ENCODE measurements at places on chromosomes 7 and 10.

DNA sequence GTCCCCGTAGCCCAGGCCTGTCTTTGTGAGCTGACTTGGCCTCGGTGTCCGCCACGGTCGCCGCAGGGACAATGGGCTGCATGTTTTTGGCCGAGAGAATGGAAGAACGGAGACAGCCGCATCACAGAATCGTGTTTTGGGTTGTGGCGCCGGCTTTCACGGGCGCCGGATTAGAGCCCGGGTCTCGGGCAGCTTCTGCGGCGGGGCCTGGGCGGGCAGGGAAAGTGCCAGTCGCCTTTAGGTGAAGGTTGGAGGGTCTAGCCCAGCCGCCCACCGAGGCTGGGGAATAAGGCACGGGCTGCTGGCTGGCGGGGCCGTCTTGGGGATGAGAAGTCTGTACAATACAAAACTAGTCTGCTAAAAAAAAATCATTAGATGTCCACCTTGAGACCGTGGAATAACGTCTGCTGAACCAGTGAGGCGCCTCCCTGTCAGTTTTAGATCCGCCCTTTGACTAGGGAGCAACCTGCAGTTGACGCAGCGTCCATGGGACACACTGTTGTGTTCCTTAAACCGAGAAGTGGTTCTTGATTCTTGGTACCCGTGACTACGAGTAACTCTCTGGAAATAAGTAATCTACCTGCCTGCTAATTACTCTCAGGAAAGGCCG, 577 bp downstream of the DNAJB9 start:
- H3K27ac ChIP-seq = peak overlapping the region; percentile 98
- no peaks in the 10 kb centered on the region for H3K27me3 ChIP-seq
- peaks cover 11% of the 10 kb centered on the region for H3K4me1 ChIP-seq
- peak overlapping the region; percentile 77 for H3K4me3 ChIP-seq

DNA sequence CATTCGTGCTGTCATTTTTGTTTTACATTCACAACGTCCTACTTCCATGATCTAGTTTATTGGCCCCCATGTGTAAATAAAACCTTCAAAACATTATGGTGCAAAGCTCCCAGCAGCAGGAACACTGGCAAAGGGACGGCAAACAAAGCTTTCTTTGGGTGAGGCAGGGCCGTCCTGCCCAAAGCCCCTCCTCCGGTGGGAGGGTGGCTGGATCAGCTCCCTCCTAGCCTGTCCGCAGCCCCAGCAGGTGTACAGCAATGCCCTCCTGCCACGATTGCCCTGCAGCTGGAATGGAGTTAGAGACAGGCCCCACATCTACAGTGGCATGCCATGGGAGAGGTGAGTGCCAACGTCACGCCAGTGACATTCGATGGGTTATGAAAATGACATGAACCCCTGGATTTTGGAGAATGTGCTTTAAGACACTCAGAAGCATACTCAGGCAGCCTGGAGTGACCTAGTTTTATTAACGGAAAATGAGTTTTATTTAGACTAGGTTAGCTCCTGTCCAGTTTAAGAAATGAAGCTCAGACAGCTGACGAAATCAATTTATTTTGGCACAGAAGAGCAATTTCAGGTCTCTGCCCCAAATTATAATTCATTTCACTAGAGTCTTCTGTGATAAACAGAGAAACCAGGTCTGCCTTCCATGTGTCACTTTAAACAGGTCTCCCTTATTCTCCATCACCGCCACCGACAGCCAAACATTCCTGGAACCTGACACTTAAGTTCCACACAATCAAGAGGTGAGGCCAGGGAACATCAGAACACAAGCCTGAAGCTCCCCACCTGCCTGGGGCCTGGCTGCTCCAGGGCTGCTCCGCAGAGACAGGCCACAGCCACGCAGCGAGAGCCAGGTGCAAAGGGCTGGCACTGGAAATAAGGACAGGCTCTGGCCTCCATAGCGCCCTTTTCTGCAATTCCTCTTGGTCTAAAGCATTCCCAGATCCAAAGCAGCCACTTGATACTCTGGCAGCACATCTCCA, 50.1 kb downstream of the VOPP1 start:
- no peak for DNase-seq
- H3K4me1 ChIP-seq = peaks cover 33% of the 10 kb centered on the region
- H3K27ac ChIP-seq = peak overlapping the region; percentile 59
- H3K4me3 ChIP-seq = no peak overlapping the region
- H3K36me3 ChIP-seq = peaks cover 19% of the 10 kb centered on the region
- H3K27me3 ChIP-seq = no peaks in the 10 kb centered on the region

DNA sequence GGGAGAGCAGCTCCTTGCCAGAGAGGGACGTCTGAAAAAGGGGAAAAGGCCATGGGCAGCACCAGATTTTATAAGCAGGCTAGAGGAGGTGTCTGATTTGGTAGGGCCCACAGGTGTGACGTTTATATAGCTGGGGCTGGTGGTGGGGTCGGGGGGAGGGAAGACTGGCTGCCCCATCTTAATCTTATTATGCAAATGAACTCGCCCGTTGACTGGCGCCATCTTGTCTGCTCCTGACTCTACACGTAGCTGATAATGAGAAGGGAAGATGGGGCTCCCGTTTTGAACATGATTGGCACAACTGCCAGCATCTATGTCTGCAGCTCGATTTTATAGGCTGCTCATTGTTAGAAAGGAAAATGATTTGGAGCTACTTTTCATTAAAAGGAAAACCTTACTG, 28.6 kb upstream of the CADPS2 start:
- DNase-seq = no peak
- no peaks in the 10 kb centered on the region for H3K27me3 ChIP-seq
- no peak overlapping the region for H3K27ac ChIP-seq
- no peaks in the 10 kb centered on the region for H3K36me3 ChIP-seq

GRCh38 chr10:117710181-117710798, 167.7 kb downstream of the EMX2 start:
- H3K4me3 ChIP-seq = no peak overlapping the region
- H3K4me1 ChIP-seq = no peaks in the 10 kb centered on the region
- H3K36me3 ChIP-seq = no peaks in the 10 kb centered on the region
- DNase-seq = no peak
- H3K27me3 ChIP-seq = no peaks in the 10 kb centered on the region

DNA sequence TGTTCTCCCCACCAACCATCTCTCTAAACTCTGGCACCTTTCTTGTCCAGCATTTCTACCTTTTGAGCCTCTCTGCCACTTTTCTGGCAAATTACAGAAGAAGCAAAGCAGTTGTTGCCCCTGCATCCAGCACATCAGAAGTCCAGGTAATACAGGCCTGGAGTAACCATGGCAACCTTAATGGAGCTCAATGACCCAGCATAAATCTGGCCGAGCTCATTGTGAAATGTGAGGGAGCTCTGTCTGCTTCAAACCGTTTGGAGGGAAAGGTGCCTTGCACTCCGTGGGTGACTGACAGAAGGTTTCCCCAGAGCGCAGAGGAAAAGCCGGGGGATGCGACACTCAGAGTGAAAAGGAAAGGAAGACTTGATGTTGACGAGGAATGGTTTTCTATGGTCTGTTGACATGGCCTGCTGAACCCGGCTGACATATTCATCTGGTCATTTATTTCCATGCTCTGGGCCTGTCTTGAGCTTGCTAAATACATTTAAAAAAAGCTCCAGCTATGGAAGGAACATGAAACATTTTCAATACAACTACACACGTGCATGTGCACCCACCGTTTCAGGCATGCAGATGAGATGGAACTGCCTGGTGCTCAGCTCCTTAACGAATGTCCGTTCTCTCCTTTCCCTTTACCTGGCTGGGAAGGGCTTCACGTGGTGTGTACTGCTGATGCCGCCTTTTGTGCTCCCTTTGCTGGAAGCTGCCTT, 74.9 kb downstream of the ADRA2A start:
- no peaks in the 10 kb centered on the region for H3K36me3 ChIP-seq
- DNase-seq = no peak
- H3K27ac ChIP-seq = no peak overlapping the region
- no peaks in the 10 kb centered on the region for H3K27me3 ChIP-seq
- no peak overlapping the region for H3K4me3 ChIP-seq

- peak overlapping the region; percentile 70 for H3K27ac ChIP-seq
- peak; percentile 75 for DNase-seq
- H3K27me3 ChIP-seq = no peaks in the 10 kb centered on the region
- no peaks in the 10 kb centered on the region for H3K4me1 ChIP-seq
- peak overlapping the region; percentile 44 for H3K4me3 ChIP-seq
Observed at GRCh38 chr7:130941322-130942210, 207.6 kb upstream of the KLF14 start.

GRCh38 chr7:23467806-23468525, 2.3 kb downstream of the IGF2BP3 start:
- H3K4me1 ChIP-seq = peaks cover 8% of the 10 kb centered on the region
- no peak for DNase-seq
- H3K27ac ChIP-seq = no peak overlapping the region

GRCh38 chr7:159114096-159114495, 30.6 kb downstream of the VIPR2 start:
- no peaks in the 10 kb centered on the region for H3K27me3 ChIP-seq
- peak; percentile 50 for DNase-seq
- H3K27ac ChIP-seq = no peak overlapping the region
- H3K4me1 ChIP-seq = peaks cover 5% of the 10 kb centered on the region
- H3K36me3 ChIP-seq = no peaks in the 10 kb centered on the region

DNA sequence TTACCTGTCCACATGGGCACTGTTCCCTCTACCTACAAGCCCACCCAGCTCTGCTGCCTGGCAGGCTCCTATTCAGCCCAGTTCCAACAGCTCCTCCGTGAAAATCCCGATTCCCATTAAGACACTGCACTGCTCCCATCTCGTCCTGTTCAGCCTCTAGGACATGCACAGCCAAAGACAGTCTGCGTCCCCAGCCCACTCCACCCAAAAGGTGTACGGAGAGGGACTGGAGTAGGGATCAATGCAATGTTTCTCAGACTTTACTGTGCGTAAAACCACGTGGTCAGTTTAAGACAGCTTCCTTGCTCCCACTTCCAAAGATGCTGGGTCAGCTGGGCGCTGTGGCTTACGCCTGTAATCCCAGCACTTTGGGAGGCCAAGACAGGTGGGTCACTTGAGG, 19.9 kb downstream of the FGFR2 start:
- no peak overlapping the region for H3K4me3 ChIP-seq
- H3K27ac ChIP-seq = no peak overlapping the region
- no peaks in the 10 kb centered on the region for H3K4me1 ChIP-seq
- no peak for DNase-seq

DNA sequence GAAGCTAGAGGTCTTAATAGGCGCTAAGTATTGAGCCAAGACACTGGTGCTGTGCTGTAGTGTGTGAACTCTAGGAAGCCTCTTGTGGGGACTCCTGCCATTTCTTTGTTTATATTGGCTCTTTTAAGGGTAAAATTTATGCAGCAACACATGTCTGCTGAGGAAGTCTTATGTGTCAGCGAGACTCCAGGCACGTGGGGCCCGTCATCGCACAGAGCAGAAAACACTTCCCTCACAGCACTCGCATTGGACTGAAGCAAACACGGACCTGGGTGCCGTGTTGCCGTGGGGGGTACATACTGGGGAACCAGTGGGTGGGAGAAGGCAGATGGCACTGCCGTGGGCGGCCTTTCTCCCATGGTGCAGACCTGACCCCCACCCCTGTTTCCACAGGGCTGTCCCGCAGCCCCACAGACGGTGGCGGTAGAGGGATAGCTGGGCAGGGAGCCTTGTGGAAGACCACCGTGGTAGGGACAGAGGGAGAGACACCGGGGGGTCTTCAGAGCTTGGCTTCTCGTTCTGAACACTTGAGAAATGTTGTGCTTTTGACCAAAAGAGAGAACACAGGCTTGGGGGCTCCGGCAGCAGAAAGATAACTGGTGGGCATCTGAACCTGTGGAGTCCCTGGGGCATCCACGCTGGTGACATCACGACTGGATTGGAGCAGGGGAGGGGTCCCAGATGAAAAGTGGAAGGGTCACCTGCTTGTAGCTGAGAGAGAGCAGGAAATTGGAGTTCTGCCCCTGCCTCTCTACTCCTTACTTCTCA, 284.7 kb upstream of the SHH start:
- no peak for DNase-seq
- no peaks in the 10 kb centered on the region for H3K27me3 ChIP-seq

GRCh38 chr7:45229156-45229920, 71.7 kb downstream of the RAMP3 start:
- H3K27me3 ChIP-seq = no peaks in the 10 kb centered on the region
- no peaks in the 10 kb centered on the region for H3K36me3 ChIP-seq
- no peak for DNase-seq
- no peak overlapping the region for H3K4me3 ChIP-seq
- H3K4me1 ChIP-seq = no peaks in the 10 kb centered on the region

GRCh38 chr7:39332142-39332541, 234.1 kb upstream of the YAE1 start:
- H3K4me3 ChIP-seq = no peak overlapping the region
- H3K36me3 ChIP-seq = no peaks in the 10 kb centered on the region
- no peak overlapping the region for H3K27ac ChIP-seq
- no peaks in the 10 kb centered on the region for H3K27me3 ChIP-seq

DNA sequence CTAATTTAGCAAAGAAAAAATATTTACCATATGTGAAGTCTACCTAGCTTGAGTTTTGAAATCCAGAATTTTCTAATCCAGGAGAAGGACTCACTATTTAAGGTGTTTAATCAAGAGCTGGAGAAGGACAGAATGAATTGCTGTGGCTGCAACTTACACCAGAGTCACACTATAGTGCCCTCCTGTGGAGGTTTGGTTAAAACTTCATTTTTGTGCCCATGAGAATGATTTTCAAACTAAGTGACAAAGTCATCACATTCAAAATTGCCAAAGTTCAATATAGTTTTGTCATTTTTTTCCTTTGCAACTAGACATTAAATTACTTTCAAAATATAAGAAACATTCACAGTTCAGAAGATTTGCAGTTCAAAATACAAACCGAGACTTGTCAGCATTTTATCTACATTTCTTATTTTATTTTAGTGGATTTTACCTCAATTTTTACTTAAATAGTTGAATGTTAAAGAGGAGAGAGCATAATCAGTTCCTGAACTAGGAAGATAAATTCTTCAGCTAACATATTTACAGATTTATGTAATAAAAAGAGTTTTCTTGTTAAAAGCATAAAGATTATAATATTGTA, 70.7 kb downstream of the CABCOCO1 start:
- H3K36me3 ChIP-seq = no peaks in the 10 kb centered on the region
- no peaks in the 10 kb centered on the region for H3K27me3 ChIP-seq
- DNase-seq = no peak
- no peak overlapping the region for H3K4me3 ChIP-seq

GRCh38 chr10:43190775-43191174, 52.5 kb downstream of the CSGALNACT2 start:
- no peak for DNase-seq
- H3K4me1 ChIP-seq = no peaks in the 10 kb centered on the region
- no peak overlapping the region for H3K27ac ChIP-seq
- peaks cover 14% of the 10 kb centered on the region for H3K36me3 ChIP-seq

DNA sequence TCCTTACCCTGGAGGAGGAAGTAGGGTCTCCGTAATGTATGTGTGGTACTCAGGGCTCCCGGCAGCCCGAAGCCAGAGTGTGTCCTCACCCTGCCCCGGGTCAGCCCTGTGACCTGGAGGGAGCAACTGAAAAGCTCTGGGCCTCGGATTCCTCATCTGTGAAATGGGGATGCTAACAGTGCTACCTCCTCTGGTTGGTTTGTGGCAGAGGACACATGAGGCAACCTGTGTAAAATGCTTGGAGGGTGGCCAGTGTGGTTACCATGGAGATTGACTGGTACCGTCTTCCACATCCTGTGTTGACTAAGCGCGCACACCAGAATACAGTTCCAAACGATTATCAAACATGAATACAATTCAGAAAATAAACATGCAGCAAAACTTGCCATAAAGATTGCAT, 163.8 kb upstream of the KLF6 start:
- no peaks in the 10 kb centered on the region for H3K4me1 ChIP-seq
- H3K27ac ChIP-seq = no peak overlapping the region
- no peak overlapping the region for H3K4me3 ChIP-seq
- H3K36me3 ChIP-seq = no peaks in the 10 kb centered on the region
- DNase-seq = no peak

Measured in ascending aorta (tissue), 2 donors.